ENCODE measurements at places on chromosomes 2 and 18.
A peak's percentile ranks its signal among the peaks of the same experiment; 100 is the strongest.

DNA sequence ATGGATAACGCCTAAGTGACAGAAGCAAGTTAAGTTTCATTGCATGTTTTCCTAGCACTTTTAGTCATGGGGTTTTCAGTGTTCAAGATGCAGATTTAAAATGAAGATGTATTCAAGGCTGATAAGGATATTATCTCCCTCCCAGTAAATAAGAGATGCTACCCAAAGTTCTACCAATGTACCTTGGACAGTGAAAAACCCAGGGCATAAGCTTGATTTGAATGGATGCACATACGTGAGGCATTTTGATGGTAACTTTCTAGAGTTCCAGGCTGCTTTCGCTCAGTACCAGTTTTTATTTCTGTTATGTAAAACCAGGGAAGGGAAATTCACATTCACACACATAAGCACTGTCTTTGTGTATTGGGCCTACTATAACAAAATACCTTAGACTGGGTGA, 90.3 kb downstream of the STK39 start:
- DNase-seq = no peak

DNA sequence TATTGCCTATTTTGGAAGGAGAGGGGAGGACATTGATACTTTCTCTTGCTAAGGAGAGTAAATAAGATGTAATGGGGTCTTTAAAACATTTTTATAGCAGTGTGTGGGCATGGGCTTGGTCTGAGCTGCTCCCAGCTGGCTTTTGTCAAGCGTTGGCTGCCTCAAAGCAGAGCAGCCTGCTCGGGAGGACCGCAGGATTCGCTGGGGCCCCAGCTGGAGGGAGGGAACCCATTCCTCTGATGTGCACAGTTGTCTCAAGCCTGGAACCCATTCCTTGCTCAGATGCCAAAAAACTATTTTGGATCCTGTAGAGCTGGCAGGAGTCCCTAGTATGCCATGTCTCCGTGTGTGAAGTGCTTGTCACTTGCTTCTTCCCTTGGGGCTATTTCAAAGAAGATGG, 59.4 kb upstream of the RMDN2 start:
- no peak for DNase-seq

DNA sequence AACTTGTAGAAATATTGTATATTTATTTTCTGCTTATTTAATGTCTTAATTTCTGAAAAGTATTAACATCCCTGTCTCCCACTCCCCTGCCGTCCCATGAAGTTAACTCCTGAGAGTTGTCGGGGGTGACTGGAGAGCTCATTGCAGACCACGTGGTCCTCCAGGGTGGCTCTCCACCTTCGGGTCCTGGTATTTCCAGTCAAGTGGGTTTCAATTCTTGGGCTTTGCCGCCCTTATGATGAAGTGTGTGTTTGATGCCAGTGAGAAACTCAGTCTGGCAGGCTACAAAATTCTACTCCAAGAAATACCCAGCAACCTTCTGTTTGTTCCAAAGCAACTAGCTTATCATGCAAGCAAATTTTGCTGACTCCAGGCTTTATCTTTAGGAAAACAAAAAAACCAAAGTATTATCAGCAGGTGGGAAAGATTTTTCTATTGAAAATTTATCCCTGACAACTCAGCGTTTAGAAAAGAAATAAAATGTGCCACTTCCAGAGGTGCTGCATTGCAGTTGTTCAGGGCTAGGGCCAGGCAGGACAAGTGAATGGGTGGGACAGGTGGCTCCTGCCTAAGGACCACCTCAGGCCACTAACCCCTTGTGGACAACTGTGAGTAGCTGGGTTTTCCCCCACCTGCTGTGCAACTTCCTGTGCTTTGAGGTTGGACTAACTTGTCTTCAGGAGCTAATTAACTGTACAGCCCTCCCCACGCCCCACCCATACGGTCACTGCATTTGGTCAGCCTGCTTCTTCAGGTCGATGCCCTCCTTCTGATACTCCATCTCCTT, 46.6 kb downstream of the BCL2L11 start:
- no peak for DNase-seq

GRCh38 chr2:232901736-232902578, 31.9 kb downstream of the SNORC start:
- peak; percentile 63 for DNase-seq

DNA sequence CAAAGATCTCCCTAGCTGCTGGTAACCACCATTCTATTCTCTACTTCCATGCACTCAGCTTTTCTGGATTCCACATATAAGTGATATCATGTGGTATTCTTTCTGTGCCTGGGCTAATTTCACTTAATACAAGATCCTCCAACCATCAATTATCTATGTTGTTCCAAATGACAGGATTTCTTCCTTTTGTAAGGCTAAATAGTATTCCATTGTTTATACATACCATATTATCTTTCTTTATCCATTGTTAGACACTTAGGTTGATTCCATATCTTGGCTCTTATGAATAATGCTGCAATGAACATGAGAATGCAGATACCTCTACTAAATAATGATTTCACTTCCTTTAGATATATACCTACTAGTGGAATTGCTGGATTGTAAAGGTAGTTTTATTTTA, 66.2 kb downstream of the ROCK2 start:
- DNase-seq = no peak

GRCh38 chr2:73889206-73889605, 3.6 kb upstream of the ACTG2 start:
- no peak for DNase-seq

DNA sequence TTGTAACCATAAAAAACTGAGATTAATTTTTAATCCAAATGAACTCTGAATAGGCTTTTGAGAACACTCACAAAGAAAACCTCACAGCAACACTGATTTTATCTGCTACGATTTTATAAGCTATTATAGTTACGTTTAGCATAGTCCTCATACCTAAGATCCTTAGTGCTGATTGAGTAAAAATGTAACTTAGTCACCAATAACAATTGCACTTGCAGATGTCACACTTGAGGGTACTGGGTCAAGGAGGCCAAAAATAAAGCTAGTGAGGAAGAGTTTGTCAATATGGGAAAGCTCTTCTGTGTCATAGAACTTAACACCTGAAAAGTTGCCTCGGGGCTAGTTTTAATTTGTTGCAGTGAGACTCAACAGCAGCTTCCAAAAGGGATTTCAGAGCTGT, 706.5 kb upstream of the FAM98A start:
- DNase-seq = no peak

DNA sequence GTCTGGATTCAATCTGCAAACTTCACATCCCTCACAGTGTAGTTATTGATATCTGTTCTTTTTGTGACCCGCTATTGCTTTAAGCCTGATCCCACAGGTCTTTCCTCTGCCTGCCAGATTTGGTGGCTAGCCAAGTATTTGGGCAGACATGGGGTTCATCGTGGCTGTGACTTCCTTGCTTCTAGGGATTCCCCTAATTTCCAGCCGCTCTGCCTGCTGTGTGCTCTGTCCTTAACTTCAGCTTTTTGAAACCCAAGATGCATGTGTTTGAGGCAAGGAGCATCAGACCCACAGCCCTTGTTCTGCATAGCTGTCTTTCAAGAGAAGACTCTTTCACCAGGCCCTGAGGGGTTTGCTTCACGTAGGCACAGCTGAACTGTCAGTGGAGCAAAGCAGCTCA, 54.2 kb downstream of the NCAPH start:
- no peak for DNase-seq

- DNase-seq = no peak
Measured at GRCh38 chr18:46488471-46489213, 168.4 kb downstream of the LOXHD1 start.

GRCh38 chr2:136021406-136021805, 36.0 kb upstream of the DARS1 start:
- no peak for DNase-seq

- no peak for DNase-seq
Measured at GRCh38 chr2:444937-445884, 157.3 kb upstream of the ALKAL2 start.

DNA sequence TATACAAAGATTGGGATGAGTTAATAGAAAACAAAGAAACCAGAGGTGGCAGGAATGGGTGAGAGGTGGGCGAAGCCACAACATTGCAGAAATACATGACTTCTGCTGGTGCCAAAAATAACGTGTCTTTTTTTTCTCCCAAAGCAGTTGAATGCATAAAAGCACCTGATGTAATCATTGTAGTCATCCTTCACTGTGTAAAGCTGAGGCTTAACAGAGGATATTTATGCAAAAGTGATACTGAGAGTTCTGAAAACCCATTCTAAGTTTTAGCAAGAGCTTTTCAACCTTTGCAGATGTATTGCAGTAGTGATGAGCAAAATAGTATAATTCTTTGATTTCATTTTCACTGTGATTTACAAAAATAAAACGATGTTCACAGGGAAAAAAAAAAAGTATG, 173.0 kb downstream of the PTGR3 start:
- DNase-seq = no peak

DNA sequence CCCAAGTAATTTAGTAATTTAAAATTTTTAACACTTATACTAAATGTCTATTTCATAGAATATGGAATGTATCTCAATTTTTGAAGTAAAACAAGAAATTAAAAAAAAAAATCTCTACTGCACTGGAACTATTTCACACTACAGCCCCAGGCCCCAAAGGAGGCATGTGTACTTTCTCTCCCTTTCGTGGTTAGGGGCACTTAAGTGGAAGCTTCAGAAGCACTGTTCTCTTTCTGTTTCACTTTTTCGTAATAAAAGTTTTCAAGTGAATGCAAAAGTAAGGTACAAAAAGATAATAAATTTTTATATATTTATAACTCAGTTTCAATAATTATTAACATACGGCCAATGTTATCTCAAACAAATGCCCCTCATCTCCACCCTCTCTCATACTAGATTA, 123.8 kb upstream of the STON1 start:
- DNase-seq = no peak
